T1000 (cell line): ENCODE measurements at places on chromosomes 16 and 17.

DNA sequence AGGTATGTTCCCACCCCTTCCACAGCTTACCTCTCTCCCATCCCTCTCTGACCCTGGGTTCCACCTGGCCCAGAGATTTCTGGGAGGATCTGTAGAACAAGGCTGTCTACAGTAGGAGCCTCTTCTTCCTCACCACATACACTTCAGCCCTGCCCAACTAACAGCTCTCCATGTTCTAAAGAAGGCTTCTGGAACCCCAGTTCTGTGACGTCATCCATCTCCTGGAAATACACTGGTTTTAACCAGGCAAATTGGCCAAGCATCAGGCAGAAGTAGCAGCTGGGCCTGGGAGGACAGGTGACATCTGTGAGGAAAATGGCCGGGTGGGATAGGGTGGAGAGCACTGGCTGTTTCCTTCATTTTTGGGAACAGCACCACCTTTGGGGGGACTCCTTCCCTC is at the start of gene LYZL6:
LYZL6 (minus strand) TSS at position 177 of the 400 bp plus-strand sequence. CDS start 4,357 bp downstream, outside the sequence.
- no peak for DNase-seq

- no peak for DNase-seq
Measured at GRCh38 chr16:11309895-11310633, 28.9 kb upstream of the PRM1 start.

- DNase-seq: no peak
Measured at GRCh38 chr16:54688339-54688738, 242.3 kb upstream of the IRX5 start.

GRCh38 chr16:67884-68789 is 4.3 kb downstream of the RHBDF1 start:
- no peak for DNase-seq

- no peak for DNase-seq
Measured at GRCh38 chr17:66892246-66892645, 57.3 kb downstream of the CACNG5 start.
